Melanocyte of skin (primary cell): ENCODE measurements at places on chromosomes 2 and 18. TPM values are rescaled to one million over a fixed set of nuclear protein-coding genes. Genes with fewer than 3 reads are reported as not detected.

CCDC88A gene
- total RNA-seq, result 57.8 and 97.8 TPM in 2 replicates

BCL11A gene
- 0.34 and 1.1 TPM in 2 replicates for total RNA-seq

C1QL2 gene
- total RNA-seq, result not detected in 2 replicates

DSG2 gene
- 3.1 and 10.5 TPM in 2 replicates for total RNA-seq

C18orf32 gene
- 12.3 and 16.7 TPM in 2 replicates for total RNA-seq

UCN gene
- 0.73 and 2.1 TPM in 2 replicates for total RNA-seq

KCNK3 gene
- total RNA-seq, result 0.33 TPM in 1 of 2 replicates, not detected in the other

DYSF gene
- total RNA-seq, result 0.31 and 0.33 TPM in 2 replicates

VIL1 gene
- total RNA-seq, result not detected in 2 replicates

PIEZO2 gene
- total RNA-seq, result not detected in 2 replicates

LPIN1 gene
- total RNA-seq, result 45.5 and 58.6 TPM in 2 replicates

VIT gene
- total RNA-seq, result 0.15 TPM in 1 of 2 replicates, not detected in the other

CTLA4 gene
- total RNA-seq, result 11.0 and 23.1 TPM in 2 replicates

EN1 gene
- not detected in 2 replicates for total RNA-seq

ZEB2 gene
- 210 and 265 TPM in 2 replicates for total RNA-seq

MC5R gene
- not detected in 2 replicates for total RNA-seq

PTH2R gene
- total RNA-seq, result under 0.01 and 0.15 TPM in 2 replicates

POTEJ gene
- not detected in 2 replicates for total RNA-seq

PRSS56 gene
- total RNA-seq, result under 0.01 TPM in 1 of 2 replicates, not detected in the other

C2orf49 gene
- 18.3 and 24.2 TPM in 2 replicates for total RNA-seq

GRB14 gene
- total RNA-seq, result under 0.01 and 1.1 TPM in 2 replicates

PSD4 gene
- total RNA-seq, result 2.2 and 2.8 TPM in 2 replicates

GPR75 gene
- 1.7 and 2.9 TPM in 2 replicates for total RNA-seq
